Left renal pelvis (tissue), 4 donors: ENCODE measurements at places on chromosomes 5 and 9. TPM values are rescaled to one million over a fixed set of nuclear protein-coding genes. Genes with fewer than 3 reads are reported as not detected.

DNA sequence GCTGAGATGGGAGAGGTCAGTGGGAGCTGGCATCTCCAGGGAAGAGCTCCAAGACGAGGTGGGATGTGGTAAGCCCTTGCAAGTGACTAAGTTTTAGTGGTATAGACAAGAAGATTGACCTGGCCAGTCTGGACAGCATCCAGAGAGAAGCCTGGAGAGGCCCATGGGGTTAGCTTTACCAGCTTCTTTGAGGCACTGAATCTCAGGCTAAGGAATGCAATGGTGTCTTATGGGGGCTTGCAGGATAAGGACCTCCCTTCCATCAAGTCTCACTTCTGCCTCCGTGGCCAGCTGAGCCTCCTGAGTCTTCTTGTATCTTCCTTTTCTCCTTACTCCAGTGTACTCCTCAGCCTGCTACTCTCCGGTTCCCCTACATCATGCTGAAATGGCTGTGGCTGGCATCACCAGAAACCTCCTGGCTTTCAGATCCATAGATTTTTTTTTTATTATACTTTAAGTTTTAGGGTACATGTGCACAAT is 56.5 kb upstream of the JADE2 start:
- DNase-seq = no peak

DNA sequence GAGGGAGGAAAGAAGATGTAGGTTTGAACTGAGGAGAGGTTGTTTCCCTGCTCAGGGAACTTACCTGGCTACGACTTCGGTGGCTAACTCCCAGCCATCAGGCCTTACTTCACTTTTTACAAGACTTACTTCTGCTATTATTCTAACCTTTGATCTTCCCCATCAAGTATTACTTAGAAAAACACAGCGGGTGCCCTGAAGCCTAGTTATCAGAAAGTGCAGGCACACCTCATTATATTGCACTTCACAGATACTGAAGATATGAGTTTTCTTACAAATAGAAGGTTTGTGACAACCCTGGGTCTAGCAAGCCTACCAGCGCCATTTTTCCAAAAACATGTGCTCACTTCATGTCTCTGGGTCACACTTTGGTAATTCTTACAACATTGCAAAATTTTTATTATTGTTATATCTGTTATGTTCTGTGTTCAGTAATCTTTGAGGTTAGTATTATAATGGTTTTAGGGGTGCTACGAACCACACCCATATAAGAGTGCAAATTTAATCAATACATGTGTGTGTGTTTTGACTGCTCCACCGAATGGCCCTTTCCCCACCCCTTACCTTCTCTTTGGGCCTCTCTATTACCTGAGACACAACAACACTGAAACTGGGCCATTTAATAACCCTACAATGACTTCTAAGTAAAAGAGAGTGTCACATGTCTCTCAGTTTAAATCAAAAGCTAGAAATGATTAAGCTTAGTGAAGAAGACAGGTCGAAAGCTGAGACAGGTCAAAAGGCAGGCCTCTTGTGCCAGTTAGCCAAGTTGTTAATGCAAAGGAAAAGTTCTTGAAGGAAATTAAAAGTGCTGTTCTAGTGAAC is 2102.7 kb upstream of the WWC1 start:
- DNase-seq = no peak

The HSD17B3 gene
- polyA plus RNA-seq = 1.5 TPM

The DMRT3 gene
- polyA plus RNA-seq = 2.1 TPM

- DNase-seq = no peak
These were observed 307.5 kb downstream of the ZNF608 start for GRCh38 chr5:124438903-124439281.

The PDE6A gene
- 0.09 TPM for polyA plus RNA-seq

DNA sequence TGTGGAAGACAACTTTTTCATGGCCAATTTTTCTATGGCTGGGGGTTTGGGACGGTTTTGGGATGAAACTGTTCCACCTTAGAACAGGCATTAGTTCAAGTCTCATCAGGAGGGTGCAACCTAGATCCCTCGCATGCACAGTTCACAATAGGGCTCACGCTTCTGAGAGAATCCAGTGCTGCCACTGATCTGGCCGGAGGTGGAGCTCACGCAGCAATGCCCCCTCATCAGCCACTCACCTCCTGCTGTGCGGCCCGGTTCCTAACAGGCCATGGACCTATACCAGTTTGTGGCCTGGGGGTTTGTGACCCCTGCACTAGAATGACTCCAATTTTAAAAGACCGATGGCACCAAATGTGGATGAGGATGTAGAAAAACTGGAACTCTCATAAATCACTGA is 127.2 kb upstream of the IER5L start:
- no peak for DNase-seq

The FBXL17 gene
- 21.3 TPM for polyA plus RNA-seq

The TMEM252 gene
- 8.2 TPM for polyA plus RNA-seq

The LCN1 gene
- polyA plus RNA-seq = not detected

- no peak for DNase-seq
These were observed 258.0 kb downstream of the EBF1 start for GRCh38 chr5:158841481-158842276.

GRCh38 chr5:95759634-95760033 is 28.5 kb downstream of the RHOBTB3 start:
- DNase-seq = no peak

DNA sequence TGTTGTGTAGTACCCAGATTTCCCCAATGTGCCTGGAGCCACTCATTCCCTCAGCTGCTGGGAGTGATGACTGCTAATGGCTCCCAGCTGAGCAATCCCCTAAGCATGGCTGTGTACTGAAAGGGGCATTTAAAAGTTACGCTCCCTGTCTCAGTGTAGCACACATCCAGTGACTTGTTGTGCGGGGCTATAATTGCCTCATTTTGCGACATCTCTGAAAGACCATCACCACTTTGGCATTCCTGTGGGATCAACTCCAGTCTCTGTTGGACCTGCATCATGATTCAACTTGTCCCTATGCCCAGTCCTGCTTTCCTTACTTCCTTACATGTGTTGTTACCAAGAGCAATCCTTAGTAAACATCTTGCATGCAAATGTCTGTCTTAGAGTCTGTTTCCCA is 201.2 kb upstream of the MPDZ start:
- no peak for DNase-seq

GRCh38 chr9:4967523-4967922 is 17.5 kb upstream of the JAK2 start:
- no peak for DNase-seq

- no peak for DNase-seq
These were observed 119.3 kb downstream of the CHSY3 start for GRCh38 chr5:130023604-130024003.

The SPATA31E1 gene
- not detected for polyA plus RNA-seq

DNA sequence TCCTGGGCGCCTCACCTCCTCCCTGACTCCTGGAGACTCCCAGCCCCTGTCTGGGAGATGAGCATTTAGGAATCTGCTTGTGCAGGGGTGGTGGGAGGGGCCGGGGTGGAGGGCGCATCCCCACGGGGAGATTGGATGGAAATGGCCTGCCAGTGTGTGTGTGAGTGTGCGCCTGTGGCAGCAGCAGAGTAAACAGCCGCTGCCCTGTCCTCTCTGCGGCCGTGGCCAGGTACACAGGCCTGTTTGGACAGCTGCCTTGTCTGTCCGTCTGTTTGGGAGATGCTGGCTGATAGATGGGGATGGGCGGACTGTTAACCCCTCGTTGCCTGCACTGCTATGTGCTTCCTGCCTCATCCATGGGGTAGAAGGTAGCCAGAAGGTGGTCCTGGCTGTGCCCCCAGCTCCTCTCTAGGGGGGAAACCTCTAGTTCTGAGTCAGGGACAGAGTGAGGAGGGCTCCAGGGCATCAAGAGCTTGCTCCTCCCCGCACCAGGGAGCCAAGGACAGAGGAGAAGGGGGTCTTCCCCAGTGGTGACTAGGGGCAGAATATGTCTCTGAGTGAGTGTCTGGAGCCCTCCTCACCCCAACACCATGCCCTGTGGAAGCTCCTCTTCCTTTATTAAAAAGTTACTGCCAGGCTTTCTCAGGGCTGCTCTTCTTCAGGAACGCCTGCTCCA is 60.1 kb downstream of the LMX1B start:
- DNase-seq = no peak

DNA sequence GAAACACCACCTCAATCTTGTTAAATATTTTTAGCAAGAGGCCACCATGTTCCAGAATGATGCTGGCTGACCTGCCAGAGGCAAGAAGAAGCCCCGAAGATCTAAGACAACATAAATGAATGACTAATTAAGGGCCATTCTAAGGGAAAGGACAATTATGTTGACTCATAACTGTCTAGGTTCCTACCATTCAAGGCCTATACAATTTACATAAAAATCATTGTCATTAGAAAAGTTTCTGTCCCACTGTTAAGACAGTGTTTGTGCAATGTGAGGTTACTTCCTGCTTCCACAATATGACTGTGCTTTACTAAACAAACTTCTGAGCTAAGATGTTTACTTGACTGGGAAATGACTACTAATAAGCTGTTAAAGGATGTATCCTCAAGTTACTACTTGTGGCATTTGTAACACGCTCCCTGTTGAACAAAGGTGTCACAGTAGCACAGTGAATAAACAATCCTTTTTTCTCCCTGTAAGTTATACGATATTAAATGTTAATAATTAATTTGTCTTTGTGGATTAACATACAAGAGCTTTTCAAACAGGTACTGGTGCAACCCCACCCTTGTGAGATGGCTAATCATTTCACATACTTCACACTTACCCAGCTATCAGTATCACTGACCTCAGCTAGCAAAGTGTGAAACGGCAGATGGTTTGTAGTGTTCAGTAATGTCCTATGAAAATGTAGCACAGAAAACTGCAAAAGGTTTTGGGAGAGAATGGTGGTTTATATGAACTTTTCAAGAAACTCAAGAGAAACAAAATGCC is 195.8 kb downstream of the EFNA5 start:
- DNase-seq = no peak

- no peak for DNase-seq
These were observed 49.3 kb downstream of the SPRY4 start for GRCh38 chr5:142275496-142275895.

The LHX2 gene
- 0.24 TPM for polyA plus RNA-seq

GRCh38 chr5:172802567-172803176 is 31.4 kb upstream of the ERGIC1 start:
- no peak for DNase-seq

GRCh38 chr5:2708751-2709150 is 42.7 kb downstream of the IRX2 start:
- no peak for DNase-seq

The IRX4 gene
- 0.50 TPM for polyA plus RNA-seq

The MSMP gene
- polyA plus RNA-seq = not detected

The PTGR1 gene
- polyA plus RNA-seq = 263 TPM

The TAF11L10 gene
- not detected for polyA plus RNA-seq

DNA sequence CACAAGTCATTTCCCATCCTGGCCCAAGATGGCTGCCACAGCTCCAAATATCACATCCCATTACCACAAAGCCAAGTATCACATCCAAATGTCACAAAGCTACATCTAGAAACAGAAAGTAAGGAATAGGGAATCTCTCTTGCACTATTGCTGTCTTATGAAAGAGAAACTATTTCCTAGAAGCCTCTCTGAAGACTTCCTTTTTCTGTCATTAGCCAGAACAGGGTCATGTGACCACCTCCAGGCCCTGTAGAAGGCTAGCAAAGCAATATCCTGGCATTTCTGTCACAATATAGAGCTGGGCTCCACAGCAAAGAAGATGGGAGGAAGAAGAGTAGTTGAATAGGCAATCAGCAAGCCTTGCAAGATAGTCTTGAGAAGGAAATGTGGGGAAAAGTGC is 99.2 kb downstream of the SH3TC2 start:
- no peak for DNase-seq

The SLC34A1 gene
- polyA plus RNA-seq = 178 TPM

- DNase-seq = no peak
These were observed 32.0 kb downstream of the PAX5 start for GRCh38 chr9:37002036-37002412.

The SPATA31D4 gene
- polyA plus RNA-seq = not detected

DNA sequence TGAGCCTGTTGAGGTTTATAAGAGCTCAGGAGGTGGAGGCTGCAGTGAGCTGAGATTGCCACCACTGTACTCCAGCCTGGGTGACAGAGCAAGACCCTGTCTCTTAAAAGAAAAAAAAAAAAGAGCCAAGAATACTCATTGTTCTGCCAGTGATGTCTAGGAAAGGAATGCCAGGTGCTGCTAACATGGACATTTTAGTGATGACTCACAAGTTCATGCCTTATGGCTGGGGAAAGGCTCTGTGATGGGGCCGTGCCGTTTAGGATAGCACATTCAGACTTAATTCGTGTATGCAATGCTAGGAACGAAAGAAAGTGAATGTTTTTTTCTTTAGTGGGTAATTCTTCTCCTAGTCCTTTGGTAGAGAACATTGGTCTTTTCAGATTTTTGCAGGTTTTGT is 134.2 kb downstream of the ARHGAP26 start:
- DNase-seq = no peak

DNA sequence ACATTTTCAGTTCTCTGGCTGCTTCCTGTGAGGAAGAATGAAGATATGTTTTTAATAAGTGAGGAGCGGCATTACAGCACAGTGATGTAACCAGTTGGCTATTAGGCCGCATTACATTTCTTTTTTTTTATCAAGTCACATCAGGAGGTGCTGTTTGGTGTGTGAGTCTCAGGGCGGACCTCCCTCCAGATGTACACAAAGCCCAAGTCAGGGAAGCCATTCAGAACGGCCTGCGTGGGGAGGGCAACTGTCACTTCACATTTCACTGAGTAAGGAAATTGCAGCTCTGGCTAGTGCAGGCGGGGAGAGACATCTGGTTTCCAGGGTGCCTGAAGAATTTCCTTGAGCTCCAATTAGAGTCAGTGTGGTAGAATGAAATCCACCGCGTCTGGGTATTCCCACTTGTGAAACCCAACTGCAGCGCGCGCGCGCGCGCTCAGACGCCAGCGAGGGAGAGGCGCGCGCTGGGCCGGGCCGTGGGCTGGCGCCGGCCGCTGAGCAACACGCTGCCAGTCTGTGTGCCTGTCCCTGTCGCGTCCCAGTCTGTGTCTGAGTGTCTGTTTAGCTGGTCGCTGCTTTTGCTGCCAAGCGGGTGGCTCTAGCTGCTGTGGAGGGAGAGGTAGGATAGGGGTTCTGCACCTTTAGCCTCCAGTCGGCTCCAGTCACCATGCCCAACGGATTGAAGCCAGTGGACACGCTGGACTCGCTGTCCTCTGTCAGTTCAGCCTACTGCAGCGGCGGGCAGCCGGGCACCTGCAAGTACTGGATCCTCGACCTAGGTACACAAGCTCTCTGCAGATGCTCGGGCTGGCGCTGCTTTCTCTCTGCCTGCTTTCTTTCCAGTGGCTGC is 140.8 kb upstream of the OTULINL start:
- no peak for DNase-seq

The HMGCS1 gene
- polyA plus RNA-seq = 135 TPM

GRCh38 chr9:785997-786396 is 55.5 kb upstream of the DMRT1 start:
- no peak for DNase-seq

The ANKRD34B gene
- polyA plus RNA-seq = 0.20 TPM

GRCh38 chr9:25678846-25679360 is 659 bp upstream of the TUSC1 start:
- no peak for DNase-seq
